ENCODE measurements at places on chromosomes 11 and 22.

GRCh38 chr22:39967996-39968972 is 8.1 kb downstream of the TMA7B start:
- DNase-seq: no peak

GRCh38 chr11:115161876-115162275 is 342.3 kb downstream of the CADM1 start:
- no peak for DNase-seq

- no peak for DNase-seq
Observed at GRCh38 chr11:126956635-126957034, 43.9 kb downstream of the KIRREL3 start.

DNA sequence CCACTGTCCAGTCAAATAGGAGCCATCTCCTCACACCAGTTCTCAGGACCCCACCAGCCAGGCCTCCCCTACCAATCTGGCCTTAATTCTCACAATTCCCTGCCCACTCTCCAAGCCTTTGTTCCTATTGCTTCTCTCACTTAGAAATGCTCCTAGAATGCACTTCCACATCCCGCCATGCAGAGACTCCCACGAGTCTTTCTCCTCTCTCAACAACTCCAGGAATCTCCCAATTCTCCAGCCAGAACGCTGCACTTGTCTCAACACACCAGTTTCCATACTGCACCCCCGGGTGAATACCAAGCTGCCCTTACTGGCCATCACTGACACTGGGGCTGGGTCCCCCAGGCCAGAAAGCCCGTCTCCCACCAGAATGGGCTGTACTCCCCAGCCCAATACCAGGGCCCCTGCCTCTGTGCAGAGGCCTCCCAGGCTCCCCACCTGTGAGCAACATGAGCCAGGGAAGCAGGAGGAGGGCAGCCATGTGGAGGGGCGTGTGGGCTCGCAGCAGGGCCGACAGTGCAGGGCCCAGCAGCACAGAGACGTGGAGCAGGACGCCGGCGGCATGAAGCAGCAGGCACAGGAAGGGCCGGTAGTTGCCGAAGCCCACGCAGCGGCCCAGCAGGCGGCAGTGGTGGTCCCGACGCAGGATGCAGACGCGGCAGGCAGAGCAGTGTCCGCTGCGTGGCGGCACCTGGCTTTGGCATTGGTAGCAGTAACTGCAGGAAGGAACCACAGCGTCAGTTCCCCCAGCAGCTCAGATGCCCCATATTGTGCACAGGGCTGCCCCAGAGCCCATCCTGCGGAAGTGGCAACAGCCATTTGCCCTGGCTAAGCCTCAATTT is 2.4 kb downstream of the ZDHHC24 start:
- peak; percentile 73 for DNase-seq

DNA sequence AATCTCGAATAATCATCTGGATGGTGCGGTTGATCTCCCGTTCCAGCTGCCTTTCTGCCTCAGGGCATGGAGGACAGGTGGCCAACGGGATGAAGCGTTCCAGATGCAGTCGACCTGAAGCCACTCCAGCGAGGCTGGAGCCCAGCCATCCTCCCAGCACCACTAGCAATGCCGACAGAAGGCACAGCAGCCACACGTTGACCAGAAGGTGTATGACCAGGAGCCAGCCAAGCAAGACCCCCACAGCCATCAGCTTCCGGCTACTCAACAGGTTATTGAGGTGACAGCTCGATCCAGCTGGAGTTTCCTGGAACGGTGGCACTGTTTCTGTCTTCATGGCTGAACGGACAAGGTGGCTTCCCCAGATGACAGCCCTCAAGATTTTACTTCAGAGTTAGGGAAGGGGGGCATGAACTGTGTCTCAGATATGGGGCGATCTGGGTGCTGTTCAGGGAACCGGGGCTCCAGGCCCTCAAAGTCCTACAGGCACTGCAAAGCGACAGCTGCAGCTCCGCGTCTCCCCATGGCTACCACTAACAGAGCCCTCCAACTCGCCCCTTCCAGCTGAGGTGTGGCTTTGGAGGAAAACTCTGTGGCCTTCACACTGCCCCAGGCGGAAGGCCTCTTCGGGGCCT is 559 bp downstream of the SNX19 start:
- no peak for DNase-seq

- DNase-seq: no peak
Observed at GRCh38 chr11:114099392-114100178, 40.1 kb downstream of the ZBTB16 start.
